Stimulated activated CD4-positive, alpha-beta T cell treated with anti-CD3 and anti-CD28 coated beads, TNF-alpha, amount 100 ng/mL, for 1 hour (primary cell): ENCODE measurements at places on chromosomes 16 and 17.
A peak's percentile ranks its signal among the peaks of the same experiment; 100 is the strongest.

- DNase-seq: no peak
These were observed 86.3 kb downstream of the MYH11 start for GRCh38 chr16:15770512-15770911.

DNA sequence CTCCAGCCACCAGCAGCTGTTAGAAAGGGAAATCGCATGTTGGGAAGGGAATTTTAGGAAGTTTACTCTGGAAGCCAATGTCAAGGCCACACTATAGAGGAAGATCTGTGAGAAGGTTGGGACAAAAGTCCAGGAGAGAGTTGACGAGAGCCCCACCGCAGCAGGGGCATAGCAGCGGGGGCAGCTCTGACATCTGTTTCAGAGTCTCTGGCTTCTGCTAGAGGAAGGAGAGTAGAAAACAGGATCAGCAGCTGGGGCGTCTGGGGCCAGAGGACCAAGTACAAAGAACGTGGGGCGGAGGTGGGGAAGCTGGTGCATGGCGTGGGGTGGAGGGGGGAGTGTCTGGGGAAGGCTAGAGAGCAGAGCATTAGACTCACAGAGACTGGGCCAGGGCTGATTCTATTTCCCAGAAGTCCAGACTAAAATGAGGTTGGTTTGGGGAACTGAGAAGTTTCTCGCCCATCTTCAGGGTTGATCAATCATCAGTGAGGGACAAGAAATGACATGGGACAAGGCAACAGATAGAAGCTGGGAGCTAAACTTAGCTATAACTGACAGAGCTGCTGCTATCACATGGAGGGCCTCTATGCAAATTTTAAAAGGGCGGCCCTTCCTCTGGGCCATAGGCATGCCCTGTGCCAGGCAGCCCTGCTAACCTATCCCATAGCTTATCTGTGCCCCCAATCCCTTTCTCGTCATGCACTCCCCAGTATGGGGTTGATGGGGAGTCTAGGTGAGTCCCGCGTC, 1.2 kb downstream of the RABEP2 start:
- DNase-seq: no peak

DNA sequence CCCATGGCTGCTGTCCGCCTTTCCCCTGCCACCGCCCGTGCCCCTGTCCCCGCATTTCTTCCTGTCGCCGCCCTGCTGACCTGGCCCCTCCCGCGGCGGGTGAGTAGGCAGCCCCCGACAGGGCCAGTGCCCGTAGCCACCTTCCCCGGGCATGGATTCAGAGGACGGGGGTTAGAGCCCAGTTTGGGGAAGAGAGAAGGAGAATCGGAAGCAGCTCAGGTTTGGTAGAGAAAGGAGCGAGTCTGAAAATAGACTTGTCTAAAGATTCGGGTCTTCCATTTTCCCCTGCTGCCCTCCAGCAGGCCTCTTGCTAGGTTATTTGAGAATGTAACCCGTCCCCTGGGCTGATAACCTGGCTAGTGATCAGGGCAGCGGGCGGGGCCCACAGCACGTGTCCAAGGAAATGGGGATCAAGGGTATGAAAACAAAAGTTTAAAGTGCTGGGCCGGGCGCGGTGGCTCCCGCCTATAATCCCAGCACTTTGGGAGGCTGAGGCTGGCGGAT, 7.9 kb upstream of the CLDN9 start:
- DNase-seq: no peak

DNA sequence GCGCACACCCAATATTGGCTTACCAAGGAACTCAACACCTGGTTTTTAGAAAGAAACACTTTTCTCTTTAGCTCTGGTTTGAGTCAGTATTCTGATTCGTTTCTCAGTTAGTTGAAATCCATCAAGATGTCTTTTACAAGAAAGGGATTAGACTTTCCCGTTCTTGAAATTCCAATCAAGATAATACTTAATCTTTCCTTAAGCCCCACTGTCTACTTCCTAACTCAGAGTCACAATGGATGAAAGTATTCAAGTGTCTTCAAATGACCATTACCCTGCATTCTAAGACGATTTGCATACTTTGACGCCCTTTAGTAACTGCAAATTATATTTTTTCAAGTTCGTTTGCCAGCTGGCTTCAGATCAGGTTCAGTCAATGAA, 189.8 kb downstream of the USP22 start:
- DNase-seq: no peak

DNA sequence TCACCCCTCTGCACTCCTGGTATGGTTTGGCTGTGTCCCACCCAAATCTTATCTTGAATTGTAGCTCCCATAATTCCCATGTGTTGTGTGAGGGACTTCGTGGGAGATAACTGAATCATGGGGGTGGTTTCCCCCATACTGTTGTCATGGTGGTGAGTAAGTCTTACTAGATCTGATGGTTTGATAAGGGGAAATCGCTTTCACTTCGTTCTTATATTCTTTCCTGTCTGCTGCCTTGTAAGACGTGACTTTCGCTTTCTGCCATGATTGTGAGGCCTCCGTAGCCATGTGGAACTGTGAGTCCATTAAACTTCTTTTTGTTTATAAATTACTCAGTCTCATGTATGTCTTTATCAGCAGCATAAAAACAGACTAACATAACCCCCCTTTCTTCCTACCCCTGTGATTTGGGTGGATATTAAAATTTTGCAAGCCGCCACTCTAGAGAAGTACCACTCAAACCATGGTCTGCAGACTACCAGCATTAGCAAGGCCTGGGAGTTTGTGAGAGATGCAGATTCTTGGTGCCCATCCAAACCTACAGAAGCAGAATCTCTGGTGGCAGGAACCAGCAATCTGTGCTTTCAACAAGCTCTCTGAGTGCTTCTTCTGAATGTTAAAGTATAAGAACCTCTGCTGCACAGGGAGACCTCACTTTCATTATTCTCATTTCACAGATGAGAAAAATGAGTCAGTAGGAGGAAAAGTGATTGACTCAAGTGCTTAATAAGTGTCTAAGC, 999.5 kb upstream of the EEF2KMT start:
- DNase-seq: no peak

DNA sequence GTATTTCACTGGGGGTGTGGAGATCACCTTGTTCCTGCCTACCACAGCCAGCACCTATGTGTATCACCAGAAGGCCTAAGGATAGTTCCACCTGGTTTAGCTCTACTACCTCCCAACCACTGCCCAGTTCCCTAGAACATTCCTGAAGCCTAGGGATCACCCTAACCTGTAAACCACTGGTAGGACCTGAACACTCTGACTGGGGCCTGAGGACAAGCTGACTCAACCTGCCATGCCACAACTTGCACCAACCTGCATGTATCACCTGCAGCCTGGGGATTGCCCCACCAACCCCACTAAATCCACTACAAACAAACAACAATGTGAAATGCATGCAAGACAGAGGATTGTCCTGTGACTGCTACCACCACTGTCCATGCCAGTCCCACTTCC, 128.1 kb downstream of the KIF2B start:
- no peak for DNase-seq

DNA sequence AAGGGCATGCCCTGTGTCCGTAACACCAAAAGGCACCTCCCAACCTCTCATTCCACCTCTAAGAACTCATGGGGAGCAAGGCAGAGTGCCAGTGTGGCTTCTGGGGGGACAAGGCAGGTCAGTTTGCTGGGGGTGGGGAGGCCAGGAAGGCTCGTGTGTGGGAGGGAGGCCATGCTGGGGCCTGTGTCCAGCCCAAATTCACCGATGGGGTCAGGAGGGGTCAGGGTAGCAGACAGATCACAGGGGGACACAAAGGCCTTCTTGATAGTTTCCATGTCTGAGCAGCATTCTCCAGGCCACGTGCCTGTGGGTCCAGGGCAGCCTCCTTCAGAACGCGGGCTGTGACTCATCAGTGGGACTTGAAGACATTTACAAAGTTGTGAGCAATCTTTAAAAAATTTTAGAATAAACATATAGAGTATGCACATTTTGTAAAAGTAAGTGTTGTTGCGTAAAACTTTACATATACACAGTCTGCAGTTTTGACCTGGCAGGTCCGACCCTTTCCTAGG, 20.9 kb downstream of the SPACA3 start:
- no peak for DNase-seq

DNA sequence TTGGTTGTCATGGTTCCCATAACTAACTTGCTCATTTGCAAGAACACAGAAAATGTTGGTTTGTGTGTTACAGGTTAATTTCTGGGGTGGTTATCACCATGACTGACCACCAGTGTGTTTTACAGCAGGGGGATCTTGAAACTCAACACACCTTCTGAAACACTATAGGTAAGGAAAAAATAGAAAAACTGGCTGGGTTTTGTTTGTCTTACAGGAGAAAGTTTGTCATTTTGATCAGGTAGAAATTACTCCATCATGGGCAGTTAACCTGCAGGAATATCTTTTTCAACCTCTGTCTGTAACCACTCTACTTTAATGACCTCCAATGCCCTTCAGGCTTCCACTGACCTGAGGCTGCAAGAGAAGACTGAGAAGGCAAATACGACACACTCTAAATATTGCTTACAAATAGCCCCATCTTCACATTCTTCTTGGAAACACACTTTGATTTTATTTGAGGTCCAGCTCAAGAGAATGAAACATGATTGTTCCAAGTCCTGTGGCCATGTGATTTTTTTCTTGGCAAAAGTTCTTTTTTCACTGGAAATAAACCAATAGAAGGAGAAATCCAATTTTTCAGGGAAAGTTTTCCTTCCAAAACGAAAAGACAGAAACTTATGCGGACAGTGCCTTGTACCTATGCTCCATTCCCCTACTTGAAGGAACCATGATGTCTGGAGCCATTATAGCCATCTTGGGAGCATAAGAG, 428.7 kb upstream of the SALL1 start:
- DNase-seq: no peak

DNA sequence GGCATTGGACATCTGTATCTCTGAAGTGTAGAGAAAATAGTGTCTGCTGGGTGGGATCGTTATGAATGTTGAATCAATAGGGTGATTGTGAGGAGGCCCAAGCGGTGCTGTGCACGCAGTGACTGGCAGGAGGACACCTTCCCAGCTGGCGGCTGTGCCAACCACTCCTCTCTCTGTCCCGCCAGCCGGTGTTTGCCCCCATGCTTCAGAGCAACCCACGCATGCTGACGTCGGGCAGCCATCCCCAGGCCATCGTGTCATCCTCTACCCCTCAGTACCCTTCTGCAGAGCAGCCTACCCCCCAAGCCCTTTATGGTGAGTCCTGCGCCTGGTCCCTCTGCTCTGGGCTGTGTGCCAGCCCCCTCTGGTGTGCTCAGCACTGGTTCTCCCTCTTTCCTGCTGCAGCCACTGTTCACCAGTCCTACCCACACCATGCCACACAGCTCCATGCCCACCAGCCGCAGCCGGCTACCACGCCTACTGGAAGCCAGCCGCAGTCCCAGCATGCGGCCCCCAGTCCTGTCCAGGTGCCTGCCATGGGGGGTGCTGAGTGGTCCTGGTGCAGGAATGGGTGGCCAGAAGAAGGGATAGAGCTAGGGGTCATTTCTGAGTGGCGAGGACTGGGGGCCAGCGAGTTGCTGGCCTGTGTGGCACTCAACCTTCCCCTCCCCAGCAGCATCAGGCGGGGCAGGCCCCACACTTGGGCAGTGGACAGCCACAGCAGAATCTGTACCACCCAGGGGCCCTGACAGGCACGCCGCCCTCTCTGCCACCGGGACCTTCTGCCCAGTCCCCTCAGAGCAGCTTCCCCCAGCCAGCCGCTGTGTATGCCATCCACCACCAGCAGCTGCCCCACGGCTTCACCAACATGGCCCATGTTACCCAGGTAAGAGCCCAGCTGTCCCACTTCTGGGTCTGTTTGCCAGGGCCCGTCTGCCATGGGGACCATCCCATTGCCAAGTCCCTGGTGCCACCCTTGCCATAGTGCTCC, 11.0 kb downstream of the TUFM start:
- DNase-seq: no peak

GRCh38 chr16:78770353-78771091, 671.1 kb downstream of the WWOX start:
- peak; percentile 54 for DNase-seq

DNA sequence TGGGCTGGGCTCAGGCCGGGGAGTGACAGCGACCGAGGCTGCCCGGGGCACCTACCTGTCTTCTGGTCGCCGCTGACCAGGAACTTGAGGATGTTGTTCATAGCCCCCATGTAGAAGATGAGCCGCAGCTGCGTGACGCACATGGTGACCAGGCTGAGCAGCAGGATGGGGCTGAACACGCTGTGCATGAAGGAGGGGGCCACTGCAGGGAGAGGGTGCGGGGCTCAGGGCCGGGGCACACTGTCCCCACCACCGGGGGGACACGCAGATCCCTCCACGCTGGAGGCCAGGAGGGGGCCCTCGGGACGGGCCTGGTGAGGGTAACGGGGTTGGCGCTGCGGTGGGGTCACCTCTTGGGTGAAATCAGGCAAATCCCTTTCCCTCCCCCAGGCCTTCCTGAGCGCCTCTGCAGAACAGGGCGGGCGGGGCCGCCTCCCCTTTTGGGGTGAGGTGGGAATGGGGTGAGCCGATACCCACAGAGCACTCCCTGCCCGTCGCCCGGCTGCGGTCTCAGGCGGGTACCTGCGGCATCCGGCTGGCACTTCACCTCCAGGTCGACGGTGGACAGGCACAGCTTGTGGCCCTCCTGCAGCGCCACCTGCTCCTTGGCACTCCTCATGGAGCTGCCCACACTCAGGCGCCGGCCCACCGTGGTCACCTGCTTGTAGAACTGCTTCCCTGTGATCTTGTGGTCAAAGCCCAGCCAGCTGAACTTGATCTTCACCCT, 28.3 kb upstream of the PITPNA start:
- DNase-seq: no peak

DNA sequence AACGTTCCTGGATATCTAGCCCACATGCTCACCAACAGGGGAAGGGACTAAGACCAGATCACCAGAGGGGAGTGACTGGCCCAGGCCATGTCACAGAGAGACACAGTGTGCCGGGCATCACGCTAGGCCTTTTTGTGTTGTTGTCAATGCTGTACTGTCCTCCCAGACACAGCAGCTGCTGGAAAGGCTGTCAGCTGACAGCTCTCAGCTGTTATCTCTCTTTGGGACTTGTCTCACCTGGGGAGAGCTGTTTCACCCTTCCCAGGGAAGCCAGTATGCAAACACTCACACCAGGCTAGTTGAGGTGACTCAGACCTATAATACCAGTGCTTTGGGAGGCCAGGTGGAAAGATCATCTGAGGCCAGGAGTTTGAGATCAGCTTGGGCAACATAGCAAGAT, 19.4 kb downstream of the UNC45B start:
- no peak for DNase-seq

- no peak for DNase-seq
These were observed 38.3 kb downstream of the HLF start for GRCh38 chr17:55303008-55303493.

DNA sequence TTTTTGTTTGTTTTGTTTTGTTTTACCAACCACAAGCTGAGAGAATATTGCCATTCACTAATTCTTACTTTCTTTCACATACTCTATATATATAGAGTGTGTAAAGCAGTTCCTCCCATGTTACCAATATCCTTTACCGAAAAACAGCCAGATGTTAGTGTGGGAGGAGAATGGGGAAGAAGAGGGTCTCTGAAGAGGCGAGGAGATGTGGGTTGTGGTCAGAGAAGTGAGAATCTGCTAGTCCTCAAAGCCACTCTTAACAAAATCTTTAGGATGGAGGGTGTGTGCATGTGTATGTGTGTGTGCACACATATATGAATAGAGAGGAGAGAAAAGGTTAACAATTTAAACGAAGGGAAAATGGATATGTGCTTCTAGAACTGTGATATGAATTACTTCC, 80.6 kb downstream of the TUBD1 start:
- DNase-seq: no peak
